ENCODE measurements at places on chromosomes 3 and 15.

DNA sequence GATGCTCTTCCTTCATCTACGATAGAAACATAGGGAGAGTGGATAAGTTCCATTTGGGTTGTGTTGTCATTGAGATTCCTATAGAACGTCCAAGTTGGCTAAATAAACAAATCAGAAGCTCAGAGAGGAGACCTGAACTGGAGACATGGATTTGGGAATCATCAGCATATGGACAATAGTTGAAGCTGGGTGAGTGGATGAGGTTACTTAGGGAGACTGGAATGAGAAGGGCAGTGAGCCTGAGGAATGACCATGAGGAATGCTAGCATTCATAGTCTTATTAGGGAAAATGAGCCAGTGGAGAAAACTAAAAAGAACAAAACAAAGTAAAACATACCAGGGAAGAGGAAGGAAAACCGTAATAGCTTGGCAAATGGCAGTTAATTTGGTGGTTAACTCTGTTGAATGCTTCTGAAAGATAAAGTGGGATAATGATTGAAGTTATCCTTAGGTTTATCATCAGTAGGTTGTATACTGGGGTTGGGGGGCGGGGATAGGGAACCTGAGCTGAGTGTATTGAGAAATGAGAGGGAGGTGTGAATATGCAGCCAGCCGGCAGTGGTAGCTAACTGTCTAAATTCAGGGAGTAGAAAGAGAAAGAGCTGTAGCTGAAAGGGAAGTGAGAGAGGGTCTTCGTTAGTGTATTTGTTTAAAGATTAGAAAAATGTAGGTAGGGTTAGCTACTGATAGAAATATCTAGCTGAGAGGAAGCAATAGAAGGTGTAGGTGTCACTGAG lies 74.6 kb downstream of the ARHGEF26 start:
- no peak for DNase-seq

DNA sequence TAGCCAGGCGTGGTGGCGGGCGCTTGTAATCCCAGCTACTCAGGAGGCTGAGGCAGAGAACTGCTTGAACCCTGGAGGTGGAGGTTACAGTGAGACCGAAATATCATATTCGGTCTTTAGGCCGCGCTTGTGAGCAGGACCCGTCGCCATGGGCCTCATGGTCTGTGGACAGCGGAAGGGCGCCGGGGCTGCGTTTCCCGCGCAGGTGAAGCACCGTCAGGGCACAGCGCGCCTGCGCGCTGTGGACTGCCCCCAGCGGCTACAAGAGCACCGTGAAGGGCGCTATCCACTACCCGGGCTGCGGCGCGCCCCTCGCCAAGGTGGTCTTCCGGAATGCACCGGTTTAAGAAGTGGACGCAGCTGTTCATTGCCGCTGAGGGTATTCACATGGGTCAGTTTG lies 482.0 kb upstream of the NAALADL2 start:
- no peak for DNase-seq

DNA sequence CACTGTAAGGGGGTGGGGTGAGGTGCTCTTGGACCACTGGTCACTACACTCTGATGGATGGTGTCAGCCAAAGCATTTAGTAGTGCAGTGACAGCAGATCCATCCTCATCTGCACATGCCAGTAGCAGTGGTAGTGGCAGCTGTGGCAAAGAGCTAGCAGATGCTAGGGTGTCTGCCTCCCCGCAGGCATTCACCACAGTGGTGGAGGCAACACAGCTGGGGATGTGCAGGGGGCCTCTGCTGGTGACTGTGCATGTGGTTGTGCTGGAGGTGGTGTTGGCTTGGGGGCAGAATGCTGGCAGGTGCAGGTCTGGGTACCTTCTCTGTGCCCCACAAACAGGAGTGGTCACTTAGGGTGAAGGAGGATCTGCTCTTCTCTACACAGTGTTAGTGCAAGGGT lies 19.4 kb upstream of the DCUN1D1 start:
- DNase-seq, result no peak

DNA sequence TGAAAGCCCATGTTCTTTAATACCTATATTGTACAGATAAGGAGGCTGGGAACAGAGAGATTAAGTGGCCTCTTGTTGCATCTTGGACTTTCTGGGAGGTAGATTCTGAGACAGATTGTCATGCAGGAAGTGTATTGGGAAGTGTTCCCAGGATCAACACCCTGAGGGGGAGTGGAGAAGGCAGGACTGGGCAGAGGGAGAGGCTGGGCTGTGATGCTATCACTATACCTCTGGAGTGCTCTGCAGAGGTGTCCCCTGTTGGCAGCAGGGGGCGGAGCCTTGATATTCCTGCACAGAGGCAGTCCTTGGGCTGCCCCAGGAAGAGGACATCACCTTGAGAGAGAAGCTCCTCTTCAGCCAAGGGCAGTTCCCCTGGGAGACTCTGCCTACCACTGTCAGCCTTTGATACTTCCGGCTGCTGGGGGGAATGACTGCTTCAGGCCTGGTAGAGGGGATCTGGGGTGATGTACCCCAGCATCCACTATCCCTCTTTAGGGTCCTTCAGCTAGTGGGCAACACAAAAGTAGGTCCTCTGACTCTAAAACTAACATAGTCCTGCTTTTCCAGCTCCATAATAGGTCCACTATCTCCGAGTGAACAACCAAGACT lies 97.4 kb upstream of the RNU6-1 start:
- DNase-seq, result no peak

DNA sequence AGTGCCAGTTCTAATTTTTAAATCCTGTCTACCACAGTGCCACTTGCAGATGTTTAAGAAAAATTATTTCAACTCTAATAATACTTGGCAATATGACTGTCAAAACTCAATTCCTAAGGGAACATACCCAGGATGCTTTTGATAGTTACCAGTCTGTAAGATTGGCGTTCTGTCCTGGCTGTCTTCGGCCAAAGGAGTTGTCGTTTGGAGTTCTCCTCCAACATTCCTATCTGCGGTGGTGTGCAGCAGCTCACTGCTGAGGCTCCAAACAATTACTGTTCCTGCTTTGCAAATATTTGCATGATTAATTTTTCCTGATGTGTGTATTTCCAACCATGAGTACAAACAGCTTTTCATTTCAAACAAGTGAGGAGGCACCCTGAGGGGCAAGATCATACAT lies 330.8 kb upstream of the DPH6 start:
- DNase-seq, result no peak

GRCh38 chr15:73239564-73240215 lies 129.1 kb downstream of the HCN4 start:
- DNase-seq, result no peak

DNA sequence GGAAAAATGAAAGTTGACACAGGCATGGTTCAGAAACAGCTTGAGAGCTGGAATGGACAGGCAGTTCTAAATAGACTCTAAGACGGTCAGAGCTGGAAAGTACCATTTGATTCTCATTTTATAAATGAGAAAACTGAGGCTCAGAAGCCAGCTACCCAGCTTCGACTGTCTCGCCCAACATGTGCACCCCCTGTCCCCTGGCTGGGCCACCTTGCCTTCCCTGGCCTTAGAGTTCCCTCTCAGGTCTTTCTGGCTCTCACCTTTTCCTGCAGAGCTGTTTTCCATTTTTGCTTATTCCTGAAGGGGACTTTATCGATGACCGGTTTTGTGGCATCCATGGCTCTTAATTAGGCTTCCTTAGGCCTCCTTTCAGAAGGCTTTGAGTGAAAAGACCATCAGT lies 17.3 kb upstream of the DOCK3 start:
- no peak for DNase-seq

DNA sequence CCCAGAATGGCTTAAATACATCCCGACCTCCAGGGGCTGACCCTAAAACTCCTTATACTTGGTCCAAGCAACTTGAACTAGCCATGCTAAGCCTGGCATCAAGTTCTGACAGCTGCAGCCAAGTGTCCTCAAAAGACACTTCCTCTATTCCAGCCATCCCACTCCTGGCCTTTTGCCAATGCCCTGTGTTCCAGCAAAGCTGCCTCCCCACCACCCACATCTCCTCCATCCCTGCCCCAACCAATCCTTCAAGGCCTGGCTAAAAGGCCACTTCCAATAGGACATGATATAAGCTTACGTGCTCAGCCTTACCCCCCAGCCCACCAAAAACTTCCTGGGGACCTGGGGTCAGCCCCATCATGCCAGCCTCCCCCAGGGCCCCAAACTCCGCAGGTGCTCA lies 40.9 kb downstream of the SEMA3G start:
- no peak for DNase-seq

- no peak for DNase-seq
Observed at GRCh38 chr15:89128320-89129122, 40.3 kb downstream of the ABHD2 start.

GRCh38 chr3:104279617-104280016 lies 1087.1 kb upstream of the ALCAM start:
- DNase-seq, result no peak

- DNase-seq, result no peak
Observed at GRCh38 chr15:56307180-56307579, 58.0 kb upstream of the TEX9 start.

DNA sequence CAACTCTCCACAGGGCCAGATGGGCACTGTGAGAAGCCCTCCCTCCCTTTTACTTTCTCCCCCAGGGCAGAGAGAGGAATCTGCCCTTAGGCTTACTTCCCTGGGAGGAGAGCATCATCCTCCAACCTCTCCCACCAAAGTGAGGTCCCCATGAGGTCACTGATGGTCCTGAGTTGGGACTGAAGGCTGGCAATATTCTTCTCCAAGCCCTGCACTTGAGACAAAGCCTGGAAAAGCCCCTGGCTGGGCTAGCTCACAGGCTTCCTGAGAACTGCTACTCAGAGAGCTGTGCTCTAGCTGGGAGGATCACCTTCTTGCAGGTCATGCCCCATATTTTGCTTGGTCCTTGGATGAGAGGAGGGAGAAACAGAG lies 110.0 kb upstream of the MEF2A start:
- DNase-seq, result no peak

DNA sequence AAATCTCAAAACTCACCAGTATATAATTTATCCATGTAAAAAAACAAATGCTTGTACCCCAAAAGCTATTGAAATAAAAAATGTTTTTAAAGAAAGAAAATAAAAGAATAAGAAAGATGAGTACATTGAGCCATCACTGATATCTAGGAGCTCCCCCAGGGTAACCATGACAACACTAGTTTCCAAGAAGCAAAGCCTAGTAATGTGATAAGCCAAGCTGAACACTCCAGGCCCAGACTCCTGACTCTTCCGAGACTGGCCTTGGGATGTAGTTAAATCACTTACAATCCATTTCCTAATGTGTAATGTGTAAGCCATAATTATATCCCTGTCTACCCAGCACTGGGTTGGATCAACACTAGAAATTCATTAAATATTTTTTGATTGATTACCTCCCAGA lies 21.1 kb upstream of the ATP8B4 start:
- DNase-seq, result no peak

DNA sequence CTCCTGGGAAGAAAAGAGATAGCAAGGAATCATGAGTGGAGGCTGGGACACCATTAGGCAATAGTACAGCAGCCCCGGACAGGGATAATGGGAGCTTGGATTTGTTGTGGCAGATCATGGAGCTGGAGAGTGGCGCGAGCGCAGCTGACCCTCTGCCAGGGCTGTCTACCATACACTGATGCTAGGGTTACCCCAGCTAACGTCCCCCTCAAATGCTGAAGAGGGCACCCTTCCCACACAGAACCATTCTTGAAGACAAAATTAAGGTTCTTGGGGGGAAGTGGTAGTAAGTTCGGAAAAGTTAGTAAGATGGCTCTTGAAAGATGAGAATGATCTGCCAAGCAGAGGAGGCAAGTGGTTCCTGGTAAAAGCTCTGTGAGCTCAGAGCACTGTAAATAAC lies 61.1 kb downstream of the ST3GAL6 start:
- no peak for DNase-seq

DNA sequence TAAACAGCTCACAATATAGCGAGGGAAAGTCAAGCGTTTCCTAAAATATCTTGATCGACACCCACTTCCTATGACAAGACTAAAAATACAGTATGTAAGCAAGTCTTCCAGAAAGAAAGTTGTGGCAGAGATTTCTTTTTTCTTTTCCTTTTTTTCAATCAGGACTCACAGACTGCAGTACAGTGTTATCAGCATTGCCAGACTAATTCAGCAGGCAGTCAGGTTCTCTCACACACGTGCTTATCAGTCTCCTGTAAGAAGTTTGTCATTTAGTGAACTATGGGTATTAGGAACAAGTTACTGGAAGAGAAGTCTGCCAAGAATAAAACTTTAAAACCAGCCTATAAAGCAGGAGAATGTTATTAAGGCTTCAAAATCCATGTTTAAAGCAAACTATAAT lies 32.8 kb upstream of the ZNF385D start:
- no peak for DNase-seq

DNA sequence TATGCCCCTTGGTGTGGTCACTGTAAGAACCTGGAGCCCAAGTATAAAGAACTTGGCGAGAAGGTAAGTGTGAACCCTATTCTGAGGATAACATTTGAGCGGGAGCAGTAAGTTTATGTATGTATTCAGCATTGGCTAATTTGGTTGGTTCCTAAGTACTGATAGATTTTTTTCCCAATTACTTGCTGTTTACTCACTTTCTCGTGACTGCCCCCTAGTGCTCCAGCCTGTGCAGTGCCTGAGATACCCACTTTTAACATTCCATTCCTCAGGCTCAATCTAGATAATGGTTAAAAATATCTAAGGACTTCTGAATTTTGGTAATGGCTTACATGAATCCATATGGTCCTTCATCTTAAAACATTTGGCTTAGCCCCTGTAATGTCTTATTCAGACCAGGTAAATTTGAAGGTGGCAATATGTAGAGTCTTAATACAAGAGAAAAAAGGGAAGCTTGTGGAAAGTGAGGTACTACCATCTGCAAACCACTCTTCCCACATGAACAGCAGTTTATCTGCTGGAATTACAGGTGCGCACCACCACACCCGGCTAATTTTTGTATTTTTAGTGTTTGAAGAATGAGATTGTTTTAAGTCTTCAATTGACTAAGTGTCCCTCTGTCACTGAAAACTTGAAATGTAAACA lies 7.1 kb downstream of the ELL3 start:
- peak; percentile 34 for DNase-seq

DNA sequence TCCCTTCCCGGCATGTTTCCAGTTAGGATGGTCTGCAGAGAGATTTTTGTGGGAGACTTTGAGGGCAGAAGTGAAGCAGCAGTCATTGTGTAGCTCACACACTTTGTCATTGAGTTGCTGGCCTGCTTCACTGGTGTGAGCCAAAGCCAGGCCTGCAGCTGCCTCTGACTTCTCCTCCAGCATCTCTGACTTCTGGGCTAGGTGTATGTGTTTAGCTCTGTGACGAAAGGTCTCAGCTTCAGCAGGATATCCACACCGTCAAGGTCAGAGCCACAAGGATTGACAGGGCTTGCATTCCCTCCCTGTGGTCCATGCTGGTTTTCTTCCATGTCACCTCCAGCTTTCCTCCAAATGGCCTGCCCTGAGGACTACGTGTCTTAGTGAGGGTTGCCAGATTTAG lies 57.1 kb upstream of the OSBPL11 start:
- DNase-seq, result no peak

- no peak for DNase-seq
Observed at GRCh38 chr15:27835233-27835939, 263.7 kb downstream of the OCA2 start.

GRCh38 chr15:64037966-64038365 lies 8.3 kb downstream of the DAPK2 start:
- DNase-seq, result no peak

DNA sequence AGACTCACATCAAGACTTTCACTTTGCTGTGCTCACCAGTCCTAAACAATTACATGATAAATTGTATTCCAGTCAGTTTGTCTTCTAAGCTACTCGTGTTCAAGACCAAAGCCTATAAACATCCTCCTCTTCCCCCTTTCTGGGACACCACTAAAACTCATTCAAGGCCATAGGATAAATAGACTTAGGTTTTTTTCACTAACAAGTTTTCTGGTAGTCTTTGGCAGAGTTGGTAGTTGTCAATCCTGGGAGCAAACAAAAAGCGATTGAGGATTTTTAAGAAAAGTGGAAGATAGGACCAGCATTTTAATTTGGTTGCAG lies 114.9 kb downstream of the TGFBR2 start:
- no peak for DNase-seq

Measured in NCI-H510A treated with DMSO at 0.1 percent for 48 hours (cell line).